Sciatic nerve (tissue), 2 donors: ENCODE measurements at places on chromosomes 11 and 22. TPM values are rescaled to one million over a fixed set of nuclear protein-coding genes. Genes with fewer than 3 reads are reported as not detected.

RASSF10 gene
- total RNA-seq, result 0.27 TPM

KDM4F gene
- total RNA-seq, result not detected

VPREB1 gene
- not detected for total RNA-seq

SSH3 gene
- total RNA-seq, result 40.7 TPM

ARHGAP42 gene
- 120 TPM for total RNA-seq

FBLN1 gene
- 624 TPM for total RNA-seq

KRTAP5-11 gene
- total RNA-seq, result not detected

GNG3 gene
- total RNA-seq, result 1.4 TPM

TRABD gene
- total RNA-seq, result 22.8 TPM

GRCh38 chr11:12842933-12843636, 166.0 kb upstream of the RASSF10 start:
- DNase-seq, result no peak

- DNase-seq, result no peak
Measured at GRCh38 chr22:34116126-34116525, 195.8 kb upstream of the LARGE1 start.

- DNase-seq, result peak; percentile 94
Measured at GRCh38 chr22:50474710-50475651, at the start of gene SBF1. Gene SBF1 (minus strand): TSS chr22:50475035. CDS start chr22:50474840, 195 bp downstream.

- DNase-seq, result no peak
Measured at GRCh38 chr11:82826526-82826925, 73.7 kb downstream of the PRCP start.

DNA sequence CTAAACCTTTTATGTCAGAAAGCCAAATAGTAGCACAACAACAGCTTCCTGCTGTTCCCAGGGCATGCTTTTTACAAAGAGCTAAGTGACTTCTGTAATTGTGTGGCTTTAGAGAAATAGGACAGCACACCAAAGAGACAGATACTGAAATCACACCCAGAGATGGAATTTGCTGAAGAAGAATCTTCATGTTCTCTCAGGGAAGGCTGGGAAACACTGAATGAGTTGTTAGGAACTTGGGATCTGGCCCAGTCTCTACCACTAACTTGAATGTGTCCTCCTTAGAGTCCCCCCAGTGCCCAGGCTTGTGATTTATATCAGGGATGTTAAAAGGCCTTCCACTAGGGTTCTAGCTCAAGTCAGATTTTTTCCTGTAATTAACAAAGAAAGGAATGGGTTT, 175.2 kb downstream of the DBX1 start:
- DNase-seq, result no peak

GRCh38 chr11:130785380-130786116, 130.7 kb downstream of the SNX19 start:
- DNase-seq, result no peak
